Fibroblast of skin of scalp (primary cell): ENCODE measurements at places on chromosomes 3 and 15.

DNA sequence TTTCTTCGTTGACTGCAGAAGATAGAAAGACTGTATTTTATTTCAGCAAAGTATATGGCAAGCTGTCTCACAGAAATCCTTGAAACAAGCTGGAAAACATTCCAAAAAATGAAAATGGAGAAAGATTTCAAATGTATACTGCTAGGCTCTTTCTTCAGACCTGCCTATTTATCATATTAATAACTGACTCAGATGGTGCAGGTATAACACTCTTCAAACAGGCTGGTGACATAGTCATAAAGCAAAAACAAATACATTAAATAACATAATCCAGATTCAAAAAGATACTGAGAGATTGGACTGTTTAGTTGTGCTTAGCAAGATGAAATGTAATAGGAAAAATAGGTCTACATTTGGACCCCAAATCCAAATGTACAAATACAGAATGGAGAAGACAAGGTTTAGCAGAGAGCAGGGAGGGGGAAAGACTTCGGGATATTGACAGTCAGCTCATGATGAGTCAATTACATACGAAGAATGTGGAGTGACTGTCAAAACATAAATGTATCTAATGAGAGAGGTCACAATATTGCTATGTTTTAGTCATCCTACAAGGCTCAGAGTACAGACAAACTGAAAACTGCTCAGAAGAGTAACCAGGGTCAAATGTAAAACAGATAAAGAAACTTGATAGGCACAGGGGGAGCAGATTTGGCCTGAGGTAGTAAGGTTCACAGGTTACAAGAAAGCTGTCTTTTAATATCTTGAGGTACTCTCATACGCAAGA lies 88.7 kb downstream of the DMXL2 start:
- no peak for DNase-seq

GRCh38 chr15:37096558-37097143 lies 3.7 kb downstream of the MEIS2 start:
- no peak for DNase-seq

- no peak for DNase-seq
These were observed 22.7 kb upstream of the ATP1B3 start for GRCh38 chr3:141853629-141854168.

DNA sequence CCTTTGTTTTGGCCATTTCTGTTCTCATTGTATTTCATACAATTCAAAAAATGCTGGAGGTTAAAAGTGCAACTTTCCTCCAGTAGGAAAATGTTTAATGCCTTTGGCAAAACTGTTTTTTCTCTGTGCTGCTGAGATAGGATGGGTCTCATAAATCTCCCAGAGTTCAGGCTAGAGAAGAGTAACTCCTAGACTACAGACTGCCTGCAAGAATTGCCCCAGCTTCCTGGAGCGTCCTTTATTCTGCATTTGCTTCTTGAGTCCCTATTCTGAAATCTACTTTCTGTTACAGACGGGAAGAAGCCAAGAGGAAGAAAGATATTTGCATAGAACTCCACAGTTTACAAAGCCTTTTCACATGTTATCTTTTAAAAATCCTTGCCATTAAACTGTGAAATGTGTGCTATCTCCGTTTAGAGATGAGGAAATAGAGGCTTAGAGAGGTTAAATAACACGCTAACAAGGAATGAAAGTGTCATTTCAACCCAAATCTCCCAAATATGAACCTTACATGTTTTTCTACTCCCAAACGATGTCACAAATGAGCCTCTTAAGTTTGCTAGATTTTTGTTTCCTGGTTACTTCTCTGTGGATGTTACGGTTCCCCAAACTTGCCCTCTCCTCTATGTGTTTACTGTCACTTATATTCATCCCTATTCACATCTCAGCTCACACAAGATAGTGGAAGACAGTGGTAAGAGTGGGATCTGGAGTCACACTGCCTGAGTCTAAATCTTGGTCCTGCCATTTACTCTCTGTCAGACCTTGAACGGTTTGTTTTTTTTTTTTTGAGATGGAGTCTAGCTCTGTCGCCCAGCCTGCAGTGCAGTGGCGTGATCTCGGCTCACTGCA lies 17.4 kb downstream of the NANOGP8 start:
- DNase-seq: no peak

- DNase-seq: no peak
These were observed 112.5 kb upstream of the MLF1 start for GRCh38 chr3:158458464-158458863.

GRCh38 chr3:5202222-5202621 lies 14.7 kb downstream of the EDEM1 start:
- DNase-seq: peak; percentile 85

- DNase-seq: no peak
These were observed 1120.0 kb downstream of the IGSF11 start for GRCh38 chr3:117914540-117915100.

DNA sequence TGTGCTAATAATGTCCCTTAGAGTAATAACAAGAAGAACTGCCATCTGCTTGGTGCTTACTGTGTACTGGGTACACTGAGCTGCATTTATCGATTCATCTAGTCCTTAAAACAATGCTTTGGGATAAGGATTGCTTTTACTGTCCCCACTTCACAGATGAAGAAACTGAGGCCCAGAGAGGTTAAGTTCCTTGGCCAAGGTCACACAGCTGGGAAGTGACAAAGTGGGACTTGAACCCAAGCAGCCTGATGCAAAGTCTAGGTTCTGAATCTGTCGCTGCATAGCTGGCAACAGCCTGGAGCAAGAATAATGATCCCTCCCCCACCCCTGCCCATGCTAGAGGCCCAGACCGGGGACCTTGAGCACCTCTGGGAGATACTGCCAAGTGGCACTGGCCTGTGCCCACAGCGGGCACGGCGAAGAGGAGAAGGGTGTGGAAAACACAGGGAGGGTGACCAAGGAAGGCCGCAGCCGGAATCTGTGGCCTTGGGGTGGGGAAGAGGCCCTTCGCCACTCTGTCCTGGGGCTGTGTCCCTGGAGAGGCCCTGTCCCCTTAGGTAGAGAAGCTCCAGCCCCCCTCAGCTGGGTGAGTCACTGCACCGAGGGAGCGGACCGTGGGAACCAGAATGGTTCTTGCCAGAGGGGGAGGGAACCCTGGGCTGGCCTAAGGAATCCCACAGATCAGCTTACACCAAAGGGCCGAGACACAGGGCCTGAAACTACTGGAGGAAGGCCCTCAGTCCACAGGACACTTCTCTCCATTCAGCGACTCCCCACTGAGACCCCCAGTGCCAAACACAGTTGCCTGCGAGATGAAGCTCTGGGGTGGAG lies 3.5 kb downstream of the PLXND1 start:
- DNase-seq: peak; percentile 93

- no peak for DNase-seq
These were observed 219.4 kb downstream of the CDIN1 start for GRCh38 chr15:36798794-36799193.

DNA sequence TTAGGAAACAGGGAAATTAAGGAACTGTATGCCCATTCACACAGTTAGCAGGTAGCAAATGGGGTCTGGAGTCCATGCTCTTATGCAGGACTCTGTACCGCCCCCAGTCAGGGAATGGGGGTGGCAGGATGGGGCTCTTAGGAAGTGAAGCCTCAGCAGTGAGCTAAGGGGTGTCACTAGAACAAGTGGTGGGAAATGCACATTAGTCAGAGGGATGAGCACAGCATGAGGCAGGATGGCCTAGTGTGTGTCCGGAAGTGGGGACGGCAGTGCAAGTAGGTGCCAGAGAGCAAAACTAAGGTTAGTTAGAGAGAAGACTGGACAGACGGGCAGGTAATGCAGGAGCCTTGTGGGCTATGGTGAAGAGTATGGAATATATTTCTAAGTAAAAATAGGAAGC lies 60.7 kb downstream of the ST3GAL6 start:
- DNase-seq: no peak

- DNase-seq: no peak
These were observed 312.0 kb upstream of the CCDC54 start for GRCh38 chr3:107065094-107065861.

DNA sequence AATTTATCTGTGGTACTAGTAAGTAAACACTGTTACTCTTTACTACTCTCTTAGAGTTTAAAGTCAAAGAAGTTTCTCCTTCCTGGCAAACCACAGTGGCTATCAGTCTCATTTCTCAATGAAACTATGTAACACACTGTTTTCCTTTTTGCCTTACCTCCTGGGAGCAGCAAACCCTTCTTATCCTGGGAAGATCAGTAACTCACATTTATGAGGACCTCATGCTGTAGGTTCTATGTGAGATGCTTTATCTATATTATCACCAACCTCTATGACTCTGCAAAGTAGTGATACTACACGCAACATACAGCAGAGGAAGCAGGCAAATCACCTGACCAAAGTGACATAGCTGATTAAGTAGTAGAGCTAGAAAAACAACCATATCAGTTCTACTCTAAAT lies 35.3 kb downstream of the PBRM1 start:
- DNase-seq: no peak

- DNase-seq: no peak
These were observed 136.7 kb downstream of the CCNL1 start for GRCh38 chr3:157023226-157023625.

DNA sequence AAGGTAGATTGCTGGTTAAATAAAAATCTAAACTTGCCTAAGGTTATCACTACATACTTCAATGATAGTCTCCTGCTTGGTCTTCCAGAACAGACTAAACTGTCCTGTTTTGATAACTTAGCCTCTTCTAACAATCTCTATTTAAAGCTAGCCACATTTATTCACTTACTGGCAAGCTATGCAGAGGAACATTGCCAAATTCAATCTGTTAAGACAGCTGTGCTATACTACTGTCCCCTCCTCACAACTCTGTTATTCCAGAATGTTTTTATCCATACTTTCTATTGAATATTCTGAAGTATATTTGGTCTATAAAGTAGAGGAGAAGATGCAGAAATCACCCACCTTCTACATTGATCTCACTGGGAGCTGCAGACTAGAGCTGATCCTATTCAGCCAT lies 594.0 kb upstream of the CCDC54 start:
- no peak for DNase-seq

DNA sequence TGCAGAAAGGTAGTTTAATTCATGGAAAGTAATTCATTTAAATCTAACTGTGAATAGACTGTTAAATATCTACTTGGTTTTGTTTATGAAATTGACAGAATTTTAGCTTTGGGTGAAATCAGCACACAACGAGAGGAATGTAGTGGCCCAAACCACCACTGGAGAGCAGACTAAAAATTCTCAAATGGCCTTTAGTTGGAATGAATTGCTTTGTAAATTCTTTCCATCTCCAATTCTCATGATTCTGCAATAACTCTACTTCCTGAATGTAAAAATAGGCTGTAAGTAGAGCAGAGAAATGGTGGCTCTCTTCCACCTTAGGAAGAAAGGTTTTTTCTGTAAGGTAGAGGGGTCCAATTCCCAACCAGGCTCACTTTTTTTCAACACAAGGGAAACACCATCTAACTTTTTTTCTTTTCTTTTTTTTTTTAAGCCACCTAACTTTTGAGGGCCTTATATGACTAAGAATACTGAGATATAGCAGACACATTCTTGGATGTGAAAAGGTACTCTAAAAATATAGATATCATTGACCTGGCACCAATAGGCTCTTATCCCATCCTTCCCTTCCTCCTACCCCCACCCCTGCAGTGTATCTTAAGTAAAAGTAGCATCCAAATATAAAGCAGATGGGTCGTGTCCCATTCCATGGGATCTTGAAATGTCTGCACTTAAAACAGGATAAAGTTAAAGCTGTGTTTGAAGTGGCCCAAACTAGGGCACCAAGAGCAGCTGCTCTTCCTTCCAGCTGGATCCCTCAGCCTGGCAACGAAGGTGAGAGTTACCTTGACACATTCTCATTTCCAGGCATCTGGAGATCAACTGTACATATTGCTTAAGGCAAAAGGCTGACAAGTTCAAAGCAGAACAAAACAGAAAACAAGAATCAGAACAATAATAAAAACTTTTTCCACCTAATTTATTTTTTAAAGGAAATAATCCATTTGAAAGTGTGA lies 194.1 kb downstream of the TPRG1 start:
- DNase-seq: peak; percentile 36

GRCh38 chr3:141955175-141955574 lies 78.7 kb downstream of the ATP1B3 start:
- peak; percentile 58 for DNase-seq

DNA sequence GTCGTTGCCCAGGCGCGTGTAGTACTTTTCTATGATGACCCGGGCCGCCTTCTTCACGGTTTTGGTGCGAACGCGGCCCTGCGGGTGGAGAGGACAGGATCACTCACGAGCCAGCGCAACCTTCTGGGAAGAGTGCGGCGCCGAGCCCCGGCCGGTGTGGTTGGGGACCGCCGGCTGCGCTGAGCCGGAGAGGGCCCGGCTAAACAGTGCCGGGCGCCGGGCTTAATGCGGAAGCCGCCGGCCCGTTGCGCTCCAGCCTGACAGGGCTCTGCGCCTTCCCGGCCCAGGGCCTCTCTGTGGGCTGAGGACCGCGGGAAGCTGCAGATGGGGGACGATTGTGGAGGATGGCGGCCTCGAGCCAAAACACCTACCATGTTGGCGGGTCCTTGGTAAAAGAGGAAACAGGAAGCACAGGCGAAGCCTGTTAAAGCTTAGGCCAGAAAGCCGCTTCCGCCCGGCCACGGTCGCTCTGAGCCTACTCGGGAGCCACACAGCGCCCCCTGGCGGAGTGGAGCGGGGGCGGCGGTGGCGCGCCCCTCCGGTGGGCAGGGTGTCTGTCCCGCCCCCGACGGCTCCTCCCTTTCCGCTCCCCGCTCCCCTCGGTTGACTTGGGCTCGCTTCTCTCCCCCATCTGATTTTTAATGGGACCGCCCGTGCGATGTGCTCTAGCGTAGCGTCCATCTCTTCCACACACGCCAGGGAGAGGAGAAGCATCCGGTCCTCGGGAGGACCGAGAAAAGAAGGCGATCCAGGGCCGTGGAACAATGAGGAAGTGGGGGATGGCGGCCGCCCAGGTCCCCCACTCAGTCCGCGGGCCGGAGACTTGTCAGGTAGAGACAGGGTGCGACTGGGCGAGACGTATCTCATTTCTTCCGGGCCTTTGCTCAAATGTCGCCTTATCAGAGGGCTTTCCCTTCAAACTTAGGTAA lies at the start of gene RPS17:
TSS of gene RPS17 (minus strand) at position 403 of the 929 bp plus-strand sequence. CDS start at position 374, 29 bp downstream.
- DNase-seq: peak; percentile 97

DNA sequence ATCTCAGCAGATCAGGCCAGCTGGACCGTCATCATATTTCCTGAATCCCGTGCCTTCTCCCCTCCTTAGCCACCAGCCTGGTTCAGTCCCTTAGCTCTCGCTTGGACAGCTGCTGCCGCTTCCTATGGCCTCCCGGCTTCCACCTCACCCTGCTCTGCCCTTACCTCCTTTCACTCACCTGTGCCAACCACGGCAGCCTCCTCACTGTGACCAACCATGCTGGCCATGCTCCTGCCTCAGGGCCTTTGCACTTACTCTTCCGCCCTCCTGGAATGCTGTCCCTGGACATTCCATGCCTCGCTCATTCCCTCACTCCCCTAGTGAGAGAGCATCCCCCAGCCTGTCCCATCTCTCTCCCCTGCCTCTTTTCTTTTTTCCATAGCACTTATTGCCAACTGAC lies 19.2 kb downstream of the GRIP2 start:
- no peak for DNase-seq
